ENCODE measurements at places on chromosomes 2 and 18.
A peak's percentile ranks its signal among the peaks of the same experiment; 100 is the strongest.

DNA sequence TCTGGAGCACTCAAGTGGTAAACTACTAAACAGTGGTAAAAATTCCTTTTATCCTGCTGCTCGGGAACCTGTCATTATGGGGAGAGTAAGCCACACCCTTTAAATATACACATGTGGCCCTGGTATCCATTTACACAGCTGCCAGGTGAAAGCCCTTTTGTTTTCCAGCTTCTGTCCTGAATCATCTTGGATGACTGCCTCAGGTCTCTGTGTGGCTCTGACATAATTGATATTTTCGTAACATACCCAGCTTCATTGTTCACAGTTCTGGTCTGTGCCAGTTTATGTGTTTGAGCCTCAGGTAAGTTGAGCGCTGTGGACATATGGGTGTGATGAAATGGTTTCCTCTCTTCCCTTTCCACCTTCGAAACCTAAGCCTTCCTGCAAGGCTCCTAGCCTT is 15.7 kb upstream of the TTC39C start:
- DNase-seq, result no peak

DNA sequence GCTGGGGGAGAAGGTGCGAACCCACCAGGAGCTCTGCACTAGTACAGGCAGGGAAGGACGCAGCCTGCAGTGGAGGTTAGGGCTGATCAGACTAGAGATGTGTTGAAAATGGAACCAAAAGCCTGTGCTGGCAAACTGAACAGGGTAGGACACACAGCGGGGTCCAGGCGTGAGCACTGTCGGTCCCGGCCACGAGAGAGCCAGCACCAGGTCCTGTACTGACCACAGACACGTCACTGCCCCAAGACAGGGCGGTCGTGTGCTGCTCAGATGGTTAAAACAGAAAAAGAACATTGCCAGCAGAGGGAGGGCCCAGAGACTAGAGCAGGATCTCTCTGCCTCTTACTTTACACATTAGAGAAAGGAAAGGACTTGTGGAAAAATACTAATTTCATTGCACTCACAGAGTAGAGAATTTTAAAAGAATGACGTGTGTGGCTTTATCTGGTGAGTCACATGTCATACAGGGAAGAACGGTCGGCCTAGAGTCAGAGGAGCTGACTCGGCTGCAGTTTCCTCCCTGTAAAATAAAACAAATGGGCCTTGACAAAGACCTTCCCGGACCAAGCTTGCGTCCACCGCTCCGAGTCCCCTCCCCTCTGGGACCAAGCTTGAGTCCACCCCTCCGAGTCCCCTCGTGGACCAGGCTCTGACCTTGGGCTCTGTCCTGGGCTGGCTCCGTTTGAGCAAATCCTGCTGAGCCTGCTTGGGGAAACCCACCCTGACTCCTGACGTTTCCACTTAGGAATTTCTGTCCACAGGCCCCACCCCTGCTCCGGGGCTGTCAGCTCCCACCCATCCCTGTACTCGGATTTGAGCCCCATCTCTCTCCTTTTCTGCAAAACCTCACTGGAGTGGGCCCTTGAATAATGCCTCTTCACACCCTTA is 16.7 kb upstream of the ADI1 start:
- no peak for DNase-seq

DNA sequence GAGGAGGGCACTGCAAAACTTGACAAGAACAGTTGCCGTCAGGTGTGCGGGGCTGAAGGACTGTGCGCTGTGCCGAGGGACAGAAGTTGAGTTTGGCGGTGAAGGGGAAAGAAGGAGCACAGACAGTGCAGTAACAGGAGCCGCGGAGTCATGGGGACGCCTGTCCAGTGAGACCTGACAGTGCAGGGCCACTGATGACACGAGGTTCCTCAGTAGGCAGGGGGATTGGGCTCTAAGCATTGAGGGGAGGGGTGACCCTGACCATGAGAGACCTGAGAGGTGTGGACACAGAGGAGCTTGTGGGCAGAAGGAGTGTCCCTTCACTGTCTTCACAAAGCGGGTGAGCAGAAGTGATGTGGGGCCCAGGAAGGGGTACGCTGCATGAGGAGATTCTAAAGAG is 104.8 kb downstream of the MTCL1 start:
- DNase-seq, result no peak

DNA sequence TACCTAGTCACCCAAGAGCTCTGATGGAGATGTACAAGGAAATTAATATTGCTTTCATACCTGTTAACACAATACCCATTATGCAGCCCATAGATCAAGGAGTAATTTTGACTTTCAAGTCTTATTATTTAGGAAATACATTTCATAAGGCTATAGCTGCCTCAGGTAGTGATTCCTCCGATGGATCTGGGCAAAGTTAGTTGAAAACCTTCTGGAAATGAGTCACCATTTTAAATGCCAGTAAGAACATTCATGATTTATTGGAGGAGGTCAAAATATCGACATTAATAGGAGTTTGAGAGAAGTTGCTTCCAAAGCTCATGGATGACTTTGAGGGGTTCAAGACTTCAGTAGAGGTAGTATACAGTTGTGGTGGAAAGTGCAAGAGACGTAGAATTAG is 931.4 kb upstream of the ACVR2A start:
- no peak for DNase-seq

DNA sequence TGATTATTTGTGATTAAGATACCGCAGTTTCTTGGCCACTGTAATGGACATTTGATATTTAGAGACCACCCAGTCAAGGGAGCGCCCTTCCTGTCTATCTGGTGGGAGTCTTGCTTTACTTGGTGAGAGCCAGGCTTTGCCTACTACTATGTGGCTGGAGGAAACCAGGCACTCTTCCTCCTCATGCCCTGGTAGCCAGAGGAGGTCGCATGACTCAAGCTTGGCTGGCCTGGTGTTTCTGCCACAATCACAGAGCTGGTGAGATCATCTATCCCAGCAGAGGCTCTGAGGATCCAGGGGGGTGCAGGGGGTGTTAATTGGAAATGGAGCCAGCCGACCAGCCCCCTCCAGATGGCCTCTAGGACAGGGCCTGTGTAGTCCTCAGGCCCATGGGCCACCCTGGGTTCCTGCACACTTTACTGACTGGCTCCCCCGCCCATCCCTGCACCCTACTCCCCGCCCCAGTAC is 46.8 kb upstream of the BIN1 start:
- DNase-seq, result peak; percentile 9

- no peak for DNase-seq
These were observed 401.6 kb downstream of the PARD3B start for GRCh38 chr2:204946892-204947291.

- no peak for DNase-seq
These were observed 18.0 kb downstream of the NMUR1 start for GRCh38 chr2:231512222-231512621.

DNA sequence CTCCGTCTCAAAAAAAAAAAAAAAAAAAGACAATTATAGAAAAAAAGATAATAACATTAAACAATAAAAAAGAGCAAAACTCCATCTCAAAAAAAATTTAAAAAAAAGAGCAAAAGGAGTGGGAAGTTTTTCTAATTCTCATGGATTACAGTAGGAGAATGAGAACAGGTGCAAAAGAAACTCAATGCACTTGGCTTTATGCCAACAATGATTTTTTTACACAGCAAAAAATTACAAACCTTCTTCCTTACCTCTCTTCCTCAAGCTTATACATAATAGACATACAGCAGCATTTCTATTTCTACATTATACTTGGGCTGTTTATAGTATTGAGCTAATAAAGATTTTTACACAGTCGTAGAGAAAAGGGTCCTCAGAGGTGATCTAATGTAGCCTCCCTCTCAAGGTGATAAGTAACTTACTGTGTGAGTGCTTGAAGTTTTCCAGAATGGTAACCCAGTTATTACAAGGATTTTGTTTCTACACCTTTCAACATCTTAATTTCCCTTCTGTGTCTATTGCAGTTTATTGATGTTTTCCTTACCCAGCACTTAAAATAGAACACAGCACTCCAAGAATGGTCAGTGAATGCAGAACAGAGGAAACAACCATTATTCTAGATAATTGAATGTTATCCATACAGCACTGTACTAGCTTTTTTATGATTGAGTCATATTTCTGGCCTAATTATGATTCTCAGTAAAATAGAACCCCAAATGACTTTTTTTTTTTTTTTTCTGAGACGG is 34.9 kb upstream of the RNF138 start:
- no peak for DNase-seq

DNA sequence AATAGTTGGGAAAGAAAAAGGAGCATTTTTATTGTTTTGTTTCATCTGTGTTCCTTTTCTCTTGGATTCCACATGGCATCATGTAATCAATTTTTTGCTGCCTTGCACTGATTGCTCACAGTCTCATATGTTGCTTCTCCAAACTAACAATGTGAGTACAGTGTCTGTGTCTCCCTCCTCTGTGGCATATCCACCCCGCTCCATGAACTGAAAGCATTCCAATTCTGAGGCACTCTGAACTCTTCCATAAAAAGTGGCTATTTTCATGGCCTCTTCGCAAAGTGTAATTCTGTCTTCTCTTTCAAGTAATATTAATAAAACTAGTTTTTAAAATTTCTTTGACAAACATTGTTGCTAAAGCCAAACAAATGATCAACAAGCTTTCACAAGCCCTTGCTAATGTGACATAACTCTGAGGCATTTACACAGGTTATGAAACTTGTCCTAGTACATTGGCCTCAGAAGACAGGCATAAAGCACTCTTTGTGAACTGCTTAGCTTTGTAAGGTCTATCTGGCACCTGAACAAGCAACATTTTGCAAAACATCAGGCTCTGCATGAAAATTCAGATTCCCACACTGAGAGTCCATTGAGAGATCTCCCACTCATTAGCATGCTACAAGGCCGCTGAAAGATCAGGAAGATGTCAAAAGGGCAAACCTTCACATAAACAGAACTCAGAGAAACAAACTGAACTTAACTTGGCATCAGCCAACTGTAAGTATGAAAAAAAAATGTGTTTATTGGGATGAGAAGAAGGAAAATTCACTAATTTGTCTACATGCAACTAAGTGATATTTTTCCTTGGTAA is 33.0 kb downstream of the GPR75 start:
- DNase-seq, result no peak
